SJCRH30 (cell line): ENCODE measurements at places on chromosomes 7 and 10. TPM values are rescaled to one million over a fixed set of nuclear protein-coding genes. Genes with fewer than 3 reads are reported as not detected.

The EPHA1 gene
- total RNA-seq: 0.32 and 1.0 TPM in 2 replicates

- DNase-seq: peak; percentile 4
These were observed 16.1 kb upstream of the AKR1C1 start for GRCh38 chr10:4947039-4947634.

The SFMBT2 gene
- total RNA-seq: 7.4 and 8.2 TPM in 2 replicates

DNA sequence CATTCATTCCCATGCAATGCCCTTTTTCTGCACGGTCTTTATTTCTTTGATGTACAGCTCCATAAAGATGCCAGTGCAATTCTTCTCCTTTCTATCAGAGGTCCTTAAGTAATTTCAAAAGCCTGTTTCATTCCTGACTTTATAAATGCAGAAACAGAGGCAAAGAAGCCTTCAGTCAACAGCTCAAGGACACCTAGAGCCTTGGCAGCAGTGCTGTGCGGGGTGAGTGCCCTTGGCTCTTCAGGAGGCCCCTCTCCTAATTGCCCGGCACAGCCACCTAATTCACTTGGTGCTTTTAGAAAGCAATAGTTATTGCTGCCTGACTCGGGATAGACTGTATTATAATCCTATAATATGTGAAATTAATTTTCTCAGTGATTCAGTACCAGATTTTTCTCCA, 169.6 kb upstream of the KLF6 start:
- no peak for DNase-seq

GRCh38 chr10:10489805-10490571, 527.7 kb upstream of the CELF2 start:
- DNase-seq: no peak

GRCh38 chr7:44103566-44103922, 601 bp upstream of the AEBP1 start:
- no peak for DNase-seq

GRCh38 chr7:44712012-44712411, 36.6 kb upstream of the ZMIZ2 start:
- DNase-seq: no peak

GRCh38 chr7:68718097-68718551, 880.2 kb upstream of the AUTS2 start:
- no peak for DNase-seq

- no peak for DNase-seq
These were observed 45.3 kb upstream of the KMT2C start for GRCh38 chr7:152481082-152481481.

DNA sequence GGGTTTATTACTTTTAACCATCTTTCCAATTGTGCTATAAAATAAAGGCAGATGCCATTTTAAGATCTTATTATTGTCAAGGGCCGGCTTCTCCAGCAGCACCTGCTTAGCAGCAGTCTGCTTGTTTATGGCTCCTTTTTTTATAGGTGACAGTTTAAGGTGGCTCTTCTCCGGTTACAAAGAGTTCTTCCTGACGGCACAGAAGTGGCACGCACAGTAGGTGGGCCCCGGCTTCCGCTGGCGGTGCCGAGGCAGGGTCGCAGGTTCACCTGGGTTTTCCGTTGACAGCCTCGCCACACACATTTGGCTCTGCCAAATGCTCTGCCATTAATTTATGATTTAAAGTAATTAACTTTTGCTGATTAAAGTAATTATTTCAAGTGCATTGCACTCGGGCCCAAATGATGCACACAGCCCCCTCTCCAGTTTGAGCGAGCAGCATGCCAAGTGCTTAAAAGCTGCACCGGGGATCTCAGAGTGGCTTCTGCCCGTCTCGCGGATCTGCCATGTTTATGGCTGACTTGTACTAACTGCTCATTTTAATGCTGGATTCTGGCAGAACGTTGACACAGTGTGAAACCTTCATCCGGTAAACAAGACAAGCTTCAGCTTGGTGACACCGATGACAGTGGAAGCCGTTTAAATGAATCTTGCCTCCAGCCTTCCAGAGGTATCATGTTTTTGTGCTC, 355.1 kb upstream of the MKI67 start:
- no peak for DNase-seq

DNA sequence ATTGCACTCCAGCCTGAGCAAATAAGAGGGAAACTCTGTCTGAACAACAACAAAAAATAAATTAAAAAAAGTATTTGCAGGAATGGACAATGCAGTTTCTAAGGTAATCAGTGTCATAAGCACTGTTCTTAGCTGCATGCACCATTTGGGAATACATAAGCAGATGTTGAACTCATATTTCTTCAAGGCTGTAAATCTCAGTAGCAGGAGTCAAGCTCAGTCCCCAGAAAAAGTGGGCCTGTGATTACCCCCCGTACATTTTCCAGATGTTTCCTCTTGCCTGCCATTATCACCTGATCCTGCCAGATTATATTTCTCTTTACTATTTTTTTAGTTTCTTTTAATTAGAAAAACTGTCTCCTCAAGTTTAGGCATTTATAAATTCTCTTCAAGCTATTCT, 667.6 kb upstream of the ANKRD30A start:
- no peak for DNase-seq

The TMEM236 gene
- total RNA-seq: not detected in 2 replicates

- DNase-seq: no peak
These were observed 17.0 kb downstream of the FAM131B start for GRCh38 chr7:143345428-143345900.

The CTAGE8 gene
- total RNA-seq: not detected in 2 replicates

DNA sequence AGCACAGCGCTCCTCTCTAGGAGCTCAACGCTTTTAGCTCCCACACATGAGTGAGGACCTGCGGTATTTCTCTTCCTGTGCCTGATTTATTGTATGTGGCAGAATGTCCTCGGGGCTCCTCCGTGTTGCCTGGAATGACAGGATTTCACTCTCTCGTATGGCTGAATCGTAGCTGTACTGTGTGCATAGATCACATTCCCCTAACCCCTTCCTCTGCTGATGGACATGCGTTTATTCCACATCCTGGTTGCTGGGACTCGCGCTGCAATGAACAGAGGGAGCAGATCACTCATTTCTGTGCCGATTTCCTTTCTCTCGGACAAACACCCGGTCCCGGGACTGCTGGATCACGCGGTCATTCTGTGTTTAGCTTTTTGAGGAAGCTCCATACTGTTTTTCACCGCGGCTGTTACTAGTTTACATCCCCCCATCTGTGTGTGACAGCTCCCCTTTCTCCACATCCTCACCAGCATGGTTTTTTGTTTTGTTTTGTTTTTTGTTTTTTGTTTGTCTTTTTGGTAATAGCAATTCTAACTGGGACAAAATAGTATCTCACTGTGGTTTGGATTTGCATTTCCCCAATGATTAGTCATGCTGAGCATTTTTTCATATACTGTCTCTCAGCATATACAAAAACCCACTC, 76.3 kb downstream of the FOXL3 start:
- peak; percentile 16 for DNase-seq

The C10orf71 gene
- 4.5 and 6.6 TPM in 2 replicates for total RNA-seq
